ENCODE measurements at places on chromosomes 1 and 21.

- DNase-seq, result no peak
Observed at GRCh38 chr1:3807769-3808168, 11.5 kb upstream of the LRRC47 start.

- no peak for DNase-seq
Observed at GRCh38 chr1:105442901-105443300, 1613.6 kb upstream of the PRMT6 start.

DNA sequence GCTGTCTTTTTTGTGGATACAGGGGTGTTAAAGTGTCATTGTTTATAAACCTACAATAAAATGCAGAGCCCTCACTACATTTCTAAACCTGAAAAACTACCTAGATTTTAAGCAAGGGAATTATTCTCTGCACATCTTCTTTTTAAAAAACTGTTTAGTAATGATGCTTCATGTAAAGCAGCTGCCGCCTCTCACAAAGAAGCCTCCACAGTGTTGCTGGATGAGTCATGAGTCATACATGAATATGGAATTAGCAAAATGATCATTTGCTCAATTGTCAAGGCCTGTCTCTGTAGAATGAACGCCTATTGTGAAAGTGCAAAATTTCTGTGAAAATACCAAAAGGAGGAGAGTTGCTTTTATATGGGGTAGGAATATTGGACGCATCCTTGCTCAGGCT lies 259.5 kb upstream of the CHRM3 start:
- DNase-seq, result no peak

- DNase-seq, result peak; percentile 52
Observed at GRCh38 chr1:183600136-183600535, 9.9 kb upstream of the NCF2 start.

GRCh38 chr1:238409191-238409850 lies 518.6 kb upstream of the ZP4 start:
- peak; percentile 19 for DNase-seq

- DNase-seq, result no peak
Observed at GRCh38 chr1:15915991-15916390, 59.9 kb downstream of the ZBTB17 start.

- peak; percentile 5 for DNase-seq
Observed at GRCh38 chr1:64598100-64598571, 128.2 kb downstream of the CACHD1 start.

GRCh38 chr1:11952455-11953109 lies 18.1 kb downstream of the PLOD1 start:
- no peak for DNase-seq

DNA sequence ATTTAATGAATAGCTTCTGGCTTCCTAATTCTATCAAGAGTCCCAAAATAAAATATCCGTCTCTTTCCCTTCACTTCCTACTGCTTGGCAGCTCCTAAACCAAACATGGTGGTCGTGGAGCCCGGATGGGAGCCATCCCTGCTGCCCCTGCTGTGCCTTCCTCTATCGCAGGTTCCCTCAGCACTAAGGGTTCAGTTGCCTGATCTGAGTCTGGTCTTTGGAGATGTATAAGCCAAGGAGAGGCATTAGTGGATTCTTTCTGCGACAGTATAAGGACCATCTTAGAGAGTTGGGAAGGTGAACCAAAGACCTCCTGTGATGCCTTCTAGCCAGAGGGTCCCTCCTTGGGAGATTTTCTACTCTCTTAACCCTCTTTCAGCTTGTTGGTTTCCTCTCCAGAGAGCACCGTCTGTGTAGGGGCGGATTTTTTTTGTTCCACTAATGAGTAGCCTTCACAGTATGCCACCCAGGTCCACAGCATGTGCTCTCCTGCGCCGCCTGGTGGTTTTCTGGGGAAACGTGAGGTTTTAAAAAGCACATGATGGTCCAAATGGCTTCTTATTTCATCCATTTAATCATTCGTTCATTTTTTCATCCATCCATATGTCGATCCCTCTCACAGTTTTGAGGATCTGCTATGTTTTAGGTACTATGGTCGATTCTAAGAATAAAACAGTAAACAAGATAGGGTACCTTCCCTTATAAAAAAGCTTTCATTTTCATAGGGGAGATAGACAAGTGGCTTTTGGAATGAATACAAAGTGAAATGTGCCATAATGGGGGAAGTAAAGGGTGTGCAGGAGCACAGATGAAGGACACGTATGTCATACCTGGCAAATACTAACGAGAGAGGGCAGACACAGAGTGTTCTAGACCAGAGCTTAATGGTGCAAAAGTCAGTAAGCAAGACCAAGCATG lies 71.0 kb downstream of the NFASC start:
- peak; percentile 25 for DNase-seq

GRCh38 chr1:34162852-34163766 lies 1.9 kb downstream of the CSMD2 start:
- DNase-seq, result peak; percentile 82

- DNase-seq, result peak; percentile 97
Observed at GRCh38 chr1:240337781-240338180, 246.1 kb downstream of the FMN2 start.

GRCh38 chr1:108624069-108624468 lies 36.8 kb downstream of the HENMT1 start:
- DNase-seq, result no peak

DNA sequence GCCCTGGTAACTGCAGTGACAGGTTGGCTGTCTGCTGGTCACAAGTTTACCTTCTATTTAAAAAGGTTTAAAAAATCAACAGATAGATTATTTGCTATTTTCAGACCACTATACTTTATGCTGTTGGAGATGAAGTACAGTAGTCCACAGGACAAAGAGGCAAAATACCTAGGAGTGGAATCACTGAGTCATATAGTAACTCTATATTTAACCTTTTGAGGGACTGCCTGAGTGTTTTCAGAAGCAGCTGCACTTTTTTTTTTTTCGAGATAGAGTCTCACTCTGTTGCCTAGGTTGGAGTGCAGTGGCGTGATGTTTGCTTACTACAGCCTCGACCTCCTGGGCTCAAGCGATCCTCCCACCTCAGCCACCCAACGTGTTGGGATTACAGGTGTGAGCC lies 11.7 kb downstream of the CNIH4 start:
- no peak for DNase-seq

GRCh38 chr1:235427447-235427846 lies 60.2 kb downstream of the TBCE start:
- DNase-seq, result no peak

GRCh38 chr1:110615548-110616130 lies 9.5 kb upstream of the KCNA2 start:
- peak; percentile 11 for DNase-seq

DNA sequence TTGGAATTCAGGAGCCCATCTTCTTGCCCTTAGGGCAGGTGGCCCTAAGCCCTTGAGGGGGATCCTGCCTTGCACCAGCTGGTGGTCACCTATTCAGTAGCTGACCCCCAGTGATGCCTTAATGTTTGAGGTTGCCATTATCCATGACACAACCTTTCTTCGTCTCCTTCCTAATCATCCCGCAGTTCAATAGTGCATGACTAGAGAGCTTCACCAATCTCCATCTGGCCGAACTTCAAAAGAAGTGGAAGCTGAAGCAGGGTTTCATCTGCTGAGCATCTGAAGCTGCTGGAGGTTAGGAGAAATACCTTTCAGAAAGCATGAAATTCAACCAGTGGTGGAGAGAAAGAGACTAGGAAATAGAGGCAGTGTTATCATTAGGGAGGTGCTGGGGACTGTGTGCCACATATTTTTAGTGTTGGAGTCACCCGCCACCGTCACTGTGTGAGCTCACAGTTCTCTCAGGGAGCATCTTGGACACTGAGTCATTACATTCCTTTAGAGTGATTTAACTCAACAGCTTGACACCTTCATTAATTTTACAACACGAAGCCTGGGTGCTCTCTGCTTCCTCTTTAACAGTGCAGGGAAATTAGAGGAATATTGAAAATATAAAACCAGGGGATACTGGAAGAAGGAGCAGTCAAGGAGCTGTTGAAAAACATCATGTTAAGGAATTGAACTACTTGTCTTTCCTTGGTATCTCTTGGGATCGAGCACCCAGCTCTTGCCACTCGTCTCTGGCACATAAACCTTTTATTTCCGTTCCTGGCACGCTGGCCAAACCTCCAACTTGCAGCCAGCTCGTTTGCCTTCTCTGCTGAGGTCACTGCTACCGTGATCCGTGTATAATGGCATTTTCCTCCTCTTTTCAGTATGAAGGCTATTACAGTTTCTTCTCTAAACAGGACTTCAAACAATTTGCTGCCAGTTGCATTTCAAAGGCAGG lies 53.6 kb downstream of the PEX14 start:
- no peak for DNase-seq

GRCh38 chr1:206465951-206466350 lies 4.3 kb upstream of the IKBKE start:
- DNase-seq, result no peak

DNA sequence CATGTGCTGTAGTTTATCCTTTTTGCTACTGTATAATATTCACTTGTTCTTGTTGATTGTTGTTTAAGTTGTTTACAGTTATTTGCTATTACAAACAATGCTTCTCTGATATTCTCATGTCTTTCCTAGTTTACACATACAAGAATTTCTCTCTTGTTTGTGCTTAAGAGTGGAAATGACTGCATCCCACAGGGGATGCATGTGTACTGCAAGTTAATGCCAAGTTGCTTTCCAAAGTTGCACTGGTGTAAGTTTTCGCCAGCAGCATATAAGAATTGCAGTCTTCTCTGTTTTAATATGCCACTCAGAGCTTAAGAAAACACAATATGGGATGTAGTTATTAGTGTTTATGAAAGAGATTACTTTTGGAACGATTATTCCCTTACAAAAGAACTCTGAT lies 97.7 kb downstream of the NEK7 start:
- no peak for DNase-seq

DNA sequence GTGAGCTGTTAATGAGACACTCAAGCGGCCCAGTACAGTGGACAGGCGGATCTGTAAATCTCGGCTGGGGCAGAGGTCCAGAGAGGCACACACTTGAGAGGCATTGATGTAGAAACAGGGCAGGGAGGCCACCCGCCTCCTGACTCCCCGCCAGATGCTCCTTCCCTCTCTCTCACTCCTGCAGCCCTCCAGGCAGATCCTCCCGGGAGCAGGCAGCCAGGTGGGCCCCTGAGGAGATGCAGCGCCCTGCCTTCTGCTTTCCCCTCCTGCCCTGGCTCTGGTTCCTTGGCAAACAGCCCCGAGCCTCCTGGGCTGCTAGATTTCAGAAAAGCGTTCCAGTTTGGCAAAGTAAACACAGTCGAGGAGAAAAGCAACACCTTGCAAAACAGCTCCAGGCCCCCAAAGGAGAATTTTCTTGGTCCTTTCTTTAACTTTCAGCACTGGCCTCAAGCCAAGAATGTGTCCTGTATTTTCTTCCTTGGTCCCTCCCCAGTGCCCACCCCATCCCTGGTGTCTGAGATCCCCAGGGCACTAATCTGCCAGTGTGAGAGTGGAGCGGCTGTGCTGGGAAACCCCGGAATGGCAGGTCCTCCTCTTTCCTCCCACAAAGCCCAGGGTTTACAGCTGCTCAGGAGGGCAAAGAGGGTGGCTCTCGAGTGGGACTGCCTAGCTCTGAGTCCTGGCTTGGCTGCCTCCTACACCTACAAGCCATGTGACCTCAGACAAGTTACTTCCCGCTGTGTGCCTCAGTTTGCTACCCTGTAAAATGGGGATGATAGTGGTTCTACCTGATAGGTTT lies 29.4 kb upstream of the IFNLR1 start:
- no peak for DNase-seq

DNA sequence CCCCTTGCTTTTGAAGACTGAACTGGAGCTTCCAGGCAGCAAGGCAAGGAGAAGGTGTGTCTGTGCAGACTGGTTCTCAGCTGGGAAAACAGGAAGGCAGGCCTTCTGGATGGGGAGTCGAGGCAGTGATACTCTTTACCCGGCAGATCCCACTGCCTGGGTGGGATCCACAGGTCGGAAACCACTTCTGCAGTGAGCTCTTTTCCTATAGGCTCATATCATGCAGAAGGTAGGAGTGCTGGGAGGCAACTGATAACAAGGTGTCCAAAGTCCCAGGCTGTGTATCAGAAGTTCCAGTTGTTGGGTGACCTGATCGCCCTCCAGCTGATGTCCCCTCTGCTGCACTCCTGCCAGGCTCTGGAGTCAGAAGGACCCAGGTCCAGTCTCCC lies 17.1 kb downstream of the ACOT11 start:
- no peak for DNase-seq

DNA sequence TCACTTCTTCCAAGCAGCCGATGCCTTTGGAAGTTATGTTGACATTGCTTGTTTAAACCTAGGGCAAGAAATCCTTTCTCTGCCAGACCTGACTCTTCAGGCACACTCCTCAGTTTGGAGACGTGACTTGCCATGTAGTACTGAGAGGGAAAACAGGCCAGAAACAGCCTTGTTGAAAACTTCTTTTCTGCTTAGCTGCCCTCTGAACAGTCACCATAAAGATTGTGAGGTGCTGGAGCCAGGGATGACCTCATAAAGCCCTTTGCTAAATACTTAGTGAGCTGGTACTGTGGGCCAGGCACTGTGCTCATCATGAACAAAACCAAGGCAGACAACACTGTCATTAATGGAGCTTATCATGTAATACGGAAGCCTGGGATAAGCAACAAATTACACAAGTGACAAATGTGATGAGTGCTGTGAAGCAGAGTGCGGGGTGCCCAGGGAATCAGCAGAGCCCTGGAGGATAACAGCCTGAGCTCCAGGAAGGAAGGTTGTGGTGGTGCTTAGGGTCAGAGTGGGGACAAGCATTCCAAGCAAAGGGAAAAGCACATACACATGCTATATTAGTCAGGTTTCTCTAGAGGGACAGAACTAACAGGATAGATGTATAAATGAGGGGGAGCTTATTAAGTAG lies 42.4 kb downstream of the MTARC1 start:
- DNase-seq, result no peak

DNA sequence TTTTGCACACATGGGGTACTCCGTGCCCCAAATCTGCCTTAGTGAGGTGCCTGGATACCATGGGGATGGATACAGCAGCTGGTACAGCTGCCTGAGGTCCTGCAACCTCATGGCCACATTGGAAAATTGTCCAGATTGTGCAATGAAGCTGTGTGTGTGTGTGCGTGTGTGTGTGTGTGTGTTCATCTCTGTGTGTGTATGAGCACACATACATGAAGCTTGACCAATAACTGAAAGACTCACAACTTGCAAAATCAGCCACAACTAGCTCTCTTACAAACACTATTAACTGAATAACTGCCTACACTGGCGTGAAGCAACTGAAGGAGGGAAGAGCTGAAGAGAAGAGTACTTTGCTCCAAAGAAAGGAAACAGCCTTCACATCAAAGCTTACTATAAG lies 78.1 kb downstream of the ERG start:
- DNase-seq, result no peak

- DNase-seq, result no peak
Observed at GRCh38 chr1:229640455-229640854, 14.4 kb downstream of the URB2 start.

- DNase-seq, result no peak
Observed at GRCh38 chr1:9655836-9656235, 4.3 kb downstream of the PIK3CD start.

GRCh38 chr1:234469376-234469775 lies 9.6 kb downstream of the TARBP1 start:
- no peak for DNase-seq

GRCh38 chr1:62735491-62736171 lies 47.4 kb upstream of the DOCK7 start:
- peak; percentile 67 for DNase-seq

Data from AG09319 (cell line).